Endothelial cell (in vitro differentiated cells): ENCODE measurements at places on chromosomes 5 and 9.

- DNase-seq = no peak
These were observed 209.5 kb downstream of the GNA14 start for GRCh38 chr9:77438653-77439052.

DNA sequence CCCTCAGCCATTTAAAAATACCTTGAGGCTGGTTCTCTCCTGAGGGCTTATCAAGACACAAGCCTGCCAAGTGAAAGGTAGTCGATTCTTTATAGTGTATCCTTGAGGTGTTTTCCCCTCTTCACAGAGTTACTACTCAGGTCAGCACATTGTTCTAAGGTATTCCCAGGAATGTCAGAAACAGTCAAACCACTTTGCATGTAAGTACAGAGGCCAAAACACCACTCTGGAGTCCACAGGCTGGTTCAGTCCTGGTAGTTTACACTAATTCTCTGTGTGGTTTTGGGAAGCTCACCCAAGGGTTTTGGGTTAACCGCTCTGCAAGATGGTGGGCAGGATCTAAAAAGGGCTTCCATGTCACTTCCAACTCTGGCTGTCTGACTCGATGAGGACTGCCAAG is 162.3 kb upstream of the PPP2R2B start:
- DNase-seq = no peak

DNA sequence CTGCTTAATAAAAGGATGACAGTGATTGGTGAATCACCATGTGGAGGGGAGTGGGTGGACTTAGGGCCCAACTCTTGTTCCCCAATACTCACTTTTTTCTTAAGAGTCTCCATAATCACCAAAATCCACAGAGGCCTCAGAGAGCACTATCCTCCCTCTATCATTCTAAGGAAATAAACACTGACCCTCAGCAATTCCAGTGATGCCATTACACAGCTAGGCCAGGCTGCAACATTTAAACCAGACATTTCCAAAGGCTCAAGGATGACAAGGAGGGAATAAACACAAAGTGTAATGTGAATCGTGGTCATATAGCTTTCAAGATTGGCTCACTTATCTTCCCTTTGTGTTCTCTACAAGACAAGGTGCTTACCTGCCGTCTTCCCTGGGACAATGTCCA is 2.4 kb upstream of the ARSI start:
- no peak for DNase-seq

DNA sequence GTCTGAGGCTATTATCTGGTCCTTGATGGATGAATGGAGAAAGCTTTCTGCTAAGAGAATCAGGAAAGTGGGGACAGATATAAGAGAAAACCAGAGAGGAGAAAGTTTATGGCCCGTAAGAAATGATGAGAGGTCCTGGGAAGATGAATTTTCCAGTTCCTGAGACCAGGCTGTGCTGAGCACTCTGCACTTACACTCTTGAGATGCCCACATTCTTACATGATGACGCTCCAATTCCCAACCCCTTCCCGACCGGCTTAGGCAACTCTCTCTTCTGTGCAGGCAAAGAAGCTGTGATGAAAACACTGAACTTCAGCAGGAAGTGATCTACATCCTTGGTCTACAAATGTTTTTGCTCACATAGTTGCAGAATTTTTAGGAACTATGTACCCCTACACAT is 417.0 kb downstream of the ARHGEF28 start:
- no peak for DNase-seq

GRCh38 chr5:16737209-16737608 is 120.4 kb upstream of the RETREG1 start:
- DNase-seq = no peak

- no peak for DNase-seq
These were observed 506 bp downstream of the ADAMTS19 start for GRCh38 chr5:129460672-129460935.

- peak; percentile 64 for DNase-seq
These were observed 59.6 kb upstream of the SLC27A6 start for GRCh38 chr5:128905568-128906110.

DNA sequence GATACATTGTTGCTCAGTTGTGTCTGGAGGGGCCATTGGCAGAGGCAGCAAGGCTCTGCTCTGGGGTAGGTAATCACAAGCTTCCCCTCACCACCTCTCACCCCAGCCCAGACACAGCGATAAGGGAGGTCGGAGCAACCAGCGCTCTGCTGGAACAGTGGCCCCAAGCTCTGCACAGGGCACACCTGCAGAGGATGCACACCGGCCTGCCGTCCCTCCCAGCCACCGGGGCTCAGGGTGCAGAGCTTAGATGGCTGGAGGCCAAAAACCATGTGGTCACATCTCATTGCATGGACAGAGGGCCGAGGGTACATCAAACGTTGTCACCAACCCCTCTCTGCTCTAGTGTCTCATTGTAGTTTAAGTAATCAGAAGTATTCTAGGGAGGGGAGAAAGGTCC is 95.4 kb upstream of the ICE1 start:
- no peak for DNase-seq

- peak; percentile 4 for DNase-seq
These were observed 513.4 kb upstream of the MEF2C start for GRCh38 chr5:89396278-89396954.

- DNase-seq = no peak
These were observed 65.3 kb upstream of the ADAMTS2 start for GRCh38 chr5:179410291-179411160.

DNA sequence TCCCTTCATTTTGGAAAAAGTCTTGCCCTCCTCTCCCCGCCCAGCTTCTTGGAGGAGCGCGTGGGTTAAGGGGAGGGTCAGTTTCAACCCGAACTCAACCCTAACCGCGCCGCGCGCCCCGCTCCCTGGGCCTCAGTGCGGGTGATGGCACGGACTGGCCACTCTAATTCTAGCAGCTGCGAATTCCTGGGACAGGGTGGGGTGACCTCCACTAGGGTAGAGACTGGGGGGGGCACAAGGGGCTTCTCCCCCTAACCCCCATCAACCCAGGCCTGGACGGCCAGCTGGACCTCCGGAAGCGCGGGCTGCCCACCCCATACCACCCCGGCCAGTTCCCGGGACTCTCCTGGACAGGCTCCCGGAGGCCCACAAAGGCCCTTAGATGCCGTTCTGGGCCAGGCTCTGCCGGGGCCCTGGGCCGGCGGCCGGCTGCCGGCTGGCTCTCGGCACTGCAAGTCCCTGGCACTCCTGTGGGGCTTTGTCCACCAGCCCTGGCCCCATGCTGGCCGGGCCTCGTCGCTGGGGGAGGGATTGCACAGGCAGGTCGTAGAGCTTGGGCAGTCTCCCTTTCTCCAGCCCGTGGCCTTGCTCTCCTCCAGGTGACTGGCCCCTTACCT is 7.2 kb upstream of the PSD2 start:
- DNase-seq = no peak

DNA sequence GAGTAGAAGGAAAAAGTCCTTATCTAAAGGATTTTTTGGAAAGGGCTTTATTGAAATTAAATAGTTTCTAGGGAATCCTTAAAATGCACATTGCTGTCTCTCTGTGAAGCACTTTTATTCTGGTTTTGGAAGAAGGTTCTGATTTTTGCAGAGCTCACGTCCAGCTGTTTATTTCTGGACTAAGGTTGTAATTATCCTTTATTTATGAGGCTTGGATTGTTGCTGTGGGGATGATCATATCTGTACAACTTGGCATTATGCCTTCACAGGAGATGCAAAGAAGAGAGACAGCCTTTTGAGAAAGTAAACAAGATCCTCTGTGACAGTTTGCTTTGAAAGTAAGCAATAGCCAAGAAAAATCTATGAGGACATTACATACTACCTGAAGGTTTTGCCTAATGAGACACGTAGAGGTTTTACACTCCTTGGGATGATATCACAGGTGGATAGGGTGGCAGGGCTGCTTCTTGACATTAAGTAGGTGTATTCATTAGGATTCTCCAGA is 14.6 kb downstream of the SMARCA2 start:
- DNase-seq = no peak

DNA sequence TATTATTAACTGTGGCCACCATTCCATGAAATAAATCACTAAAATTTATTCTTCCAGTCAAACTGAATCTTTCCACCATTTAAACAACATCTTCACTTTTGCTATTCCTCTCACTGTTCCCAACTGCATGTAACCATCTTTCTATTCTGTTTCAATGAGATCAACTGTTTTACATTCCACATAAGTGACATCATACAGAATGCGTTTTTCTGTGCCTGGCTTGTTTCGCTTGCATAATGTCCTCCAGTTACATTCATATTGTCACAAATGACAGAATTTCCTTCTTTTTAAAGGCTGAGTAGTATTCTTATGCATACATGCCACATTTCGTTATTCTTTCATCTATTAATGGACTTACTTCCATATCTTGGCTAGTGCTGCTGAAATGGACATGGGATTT is 738.2 kb downstream of the SEMA5A start:
- DNase-seq = no peak

DNA sequence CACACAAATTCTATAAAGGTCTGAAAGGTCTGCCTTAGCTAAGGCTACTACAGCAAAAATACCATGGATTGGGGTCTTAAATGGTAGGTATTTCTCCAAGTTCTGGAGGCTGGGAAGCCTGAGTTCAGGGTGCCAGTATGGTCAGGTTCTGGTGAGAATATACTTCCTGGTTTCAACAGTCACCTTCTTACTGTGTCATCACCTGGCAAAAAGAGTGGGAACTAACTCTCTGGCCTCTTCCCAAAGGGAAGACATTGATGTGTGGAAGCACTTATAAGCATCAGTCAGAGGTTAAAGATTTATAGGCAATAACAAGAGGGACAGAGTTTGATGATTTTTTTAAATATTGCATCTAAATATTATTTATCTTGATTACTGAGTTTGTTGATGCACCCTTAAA is 53.0 kb downstream of the ZNF622 start:
- DNase-seq = no peak

- DNase-seq = no peak
These were observed 80.8 kb downstream of the SNCAIP start for GRCh38 chr5:122392824-122393223.

DNA sequence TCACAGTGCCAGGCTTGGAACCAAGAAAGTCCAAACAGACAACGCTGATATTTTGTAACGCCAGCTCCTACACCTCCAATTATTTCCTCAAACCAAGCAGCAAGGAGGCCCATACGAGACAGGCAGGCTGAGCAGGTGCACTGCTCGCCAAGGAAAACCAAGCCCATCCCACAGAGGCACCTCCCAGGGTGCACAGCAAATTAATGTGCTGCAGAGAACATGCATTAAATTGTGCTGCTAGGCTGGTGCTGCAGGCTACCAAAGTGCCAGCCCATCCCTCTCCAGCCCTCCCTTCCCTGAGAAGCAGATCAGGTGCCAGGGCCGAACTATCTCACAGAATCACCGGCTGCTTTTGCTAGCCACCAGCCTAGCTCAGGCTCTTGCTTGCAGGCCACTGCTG is 137.8 kb downstream of the PAX5 start:
- no peak for DNase-seq

GRCh38 chr9:127949827-127950512 is 12.3 kb upstream of the DPM2 start:
- no peak for DNase-seq

GRCh38 chr5:126624534-126624933 is 23.8 kb downstream of the PHAX start:
- no peak for DNase-seq

- peak; percentile 52 for DNase-seq
These were observed 29.2 kb upstream of the ARHGEF28 start for GRCh38 chr5:73596705-73597328.

- DNase-seq = no peak
These were observed 177.1 kb downstream of the NFIB start for GRCh38 chr9:14136646-14137370.
